H7 (cell line): ENCODE measurements at places on chromosomes 7 and 10. TPM values are rescaled to one million over a fixed set of nuclear protein-coding genes. Genes with fewer than 3 reads are reported as not detected.
A peak's percentile ranks its signal among the peaks of the same experiment; 100 is the strongest.

DNA sequence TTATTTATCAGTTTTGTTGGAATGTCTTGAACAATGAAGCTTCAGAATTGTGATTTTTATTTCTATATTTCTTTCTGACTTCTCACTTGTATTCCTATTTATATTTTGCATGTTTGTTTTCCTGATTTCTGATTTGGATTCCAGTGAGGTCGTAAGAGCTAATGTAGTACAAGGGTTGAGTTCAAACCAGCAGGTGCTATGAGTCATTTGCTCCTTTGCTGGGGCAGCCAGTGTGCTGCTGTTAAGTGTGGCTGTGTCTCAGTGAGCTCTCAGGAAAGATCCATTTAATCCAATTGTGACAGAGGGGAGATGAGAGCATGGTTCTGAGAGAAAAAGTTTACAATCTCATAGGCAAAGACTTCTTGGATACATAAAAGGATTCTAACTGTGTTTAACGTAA lies 48.6 kb downstream of the MCU start:
- peak; percentile 16 for DNase-seq

GRCh38 chr7:39260279-39260844 lies 282.7 kb downstream of the POU6F2 start:
- DNase-seq, result no peak

GRCh38 chr7:29289156-29290021 lies 94.8 kb downstream of the CHN2 start:
- DNase-seq, result no peak

- no peak for DNase-seq
Measured at GRCh38 chr10:45509491-45509890, 135.5 kb downstream of the ALOX5 start.

- no peak for DNase-seq
Measured at GRCh38 chr10:77594471-77594783, 43.2 kb downstream of the KCNMA1 start.

DNA sequence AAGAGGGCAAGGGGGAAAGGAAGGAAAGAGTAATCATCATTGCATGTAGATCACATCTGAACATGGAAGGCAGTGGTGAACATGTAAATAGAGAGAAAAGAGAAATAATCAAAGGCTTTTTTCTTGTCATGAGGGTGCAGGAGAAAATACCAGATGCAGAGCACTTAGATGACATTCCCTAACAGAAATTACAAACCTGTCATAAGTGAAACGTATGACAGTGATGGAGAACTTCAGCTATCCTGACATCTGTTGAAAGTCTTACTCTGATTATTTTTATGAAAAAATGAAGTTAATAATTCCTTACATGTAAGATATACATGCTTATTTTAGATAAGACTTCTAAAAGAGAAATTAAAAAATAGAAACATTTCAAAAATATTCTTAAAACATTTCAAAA lies 54.7 kb downstream of the BRAF start:
- DNase-seq, result no peak

DNA sequence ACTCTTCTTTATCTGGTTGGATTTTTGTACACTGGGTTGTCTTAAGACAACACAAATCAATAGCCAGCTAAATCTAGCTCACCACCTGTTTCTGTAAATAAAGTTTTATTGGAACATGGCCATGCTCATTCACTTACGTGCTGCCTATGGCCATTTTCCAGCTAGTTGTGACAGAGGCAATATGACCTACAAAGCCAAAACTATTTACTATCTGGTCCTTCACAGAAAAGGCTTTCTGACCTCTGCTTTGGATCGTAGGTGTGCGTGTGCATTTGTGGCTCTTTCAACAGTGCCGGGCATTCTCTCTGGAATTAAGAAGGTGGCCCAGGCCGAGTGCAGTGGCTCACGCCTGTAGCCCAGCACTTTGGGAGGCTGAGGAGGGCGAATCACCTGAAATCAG lies 45.5 kb downstream of the NRAP start:
- DNase-seq, result no peak

DNA sequence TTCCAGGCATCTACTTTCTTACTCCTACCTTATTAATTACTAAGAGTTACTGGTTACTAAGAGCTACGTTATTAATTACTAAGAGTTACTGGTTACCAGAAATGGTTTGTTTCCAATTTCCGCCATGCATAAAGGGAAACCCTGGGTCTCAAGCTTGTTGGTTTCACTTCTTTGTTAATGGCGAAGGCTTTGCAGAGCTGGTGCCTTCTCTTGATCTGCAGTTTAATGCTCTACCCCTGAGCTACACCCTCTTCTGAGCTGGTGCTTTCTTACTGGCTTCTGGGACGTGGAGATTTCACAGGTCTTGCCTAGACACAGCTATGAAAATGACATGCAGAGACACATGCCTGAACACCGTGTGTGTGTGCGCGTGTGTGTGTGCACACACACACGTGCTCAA lies 560 bp downstream of the CPA4 start:
- DNase-seq, result no peak

- no peak for DNase-seq
Measured at GRCh38 chr10:12709000-12709401, 292.5 kb downstream of the CCDC3 start.

- peak; percentile 59 for DNase-seq
Measured at GRCh38 chr10:48470115-48470892, 134.6 kb downstream of the ARHGAP22 start.

DNA sequence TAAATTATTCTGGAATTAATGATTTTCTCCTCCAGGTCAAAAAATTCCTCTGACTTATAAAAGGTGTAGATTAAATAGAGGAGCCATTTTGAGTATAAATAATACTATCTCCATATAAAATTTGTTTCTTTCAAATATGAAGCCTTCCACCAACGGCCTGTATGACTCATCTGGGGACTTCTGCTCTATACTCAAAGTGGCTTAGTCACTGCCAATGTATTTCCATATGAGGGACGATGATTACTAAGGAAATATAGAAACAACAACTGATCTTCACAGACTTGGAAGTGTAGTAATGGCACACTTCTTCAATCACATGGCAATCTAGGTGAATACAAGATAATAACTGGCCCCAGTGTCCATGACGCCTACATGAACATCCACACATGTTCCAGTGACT lies 335.6 kb upstream of the HGF start:
- no peak for DNase-seq

- peak; percentile 71 for DNase-seq
Measured at GRCh38 chr7:72751978-72752377, 76.0 kb downstream of the TYW1B start.

The GLI3 gene
- 6.7 and 12.4 TPM in 2 replicates for total RNA-seq
